GDM1 (cell line): ENCODE measurements at places on chromosomes 6 and 20.

- no peak for DNase-seq
These were observed 30.0 kb downstream of the BEND6 start for GRCh38 chr6:56984884-56985283.

- DNase-seq = no peak
These were observed 12.9 kb downstream of the SLC17A9 start for GRCh38 chr20:62965363-62965771.

DNA sequence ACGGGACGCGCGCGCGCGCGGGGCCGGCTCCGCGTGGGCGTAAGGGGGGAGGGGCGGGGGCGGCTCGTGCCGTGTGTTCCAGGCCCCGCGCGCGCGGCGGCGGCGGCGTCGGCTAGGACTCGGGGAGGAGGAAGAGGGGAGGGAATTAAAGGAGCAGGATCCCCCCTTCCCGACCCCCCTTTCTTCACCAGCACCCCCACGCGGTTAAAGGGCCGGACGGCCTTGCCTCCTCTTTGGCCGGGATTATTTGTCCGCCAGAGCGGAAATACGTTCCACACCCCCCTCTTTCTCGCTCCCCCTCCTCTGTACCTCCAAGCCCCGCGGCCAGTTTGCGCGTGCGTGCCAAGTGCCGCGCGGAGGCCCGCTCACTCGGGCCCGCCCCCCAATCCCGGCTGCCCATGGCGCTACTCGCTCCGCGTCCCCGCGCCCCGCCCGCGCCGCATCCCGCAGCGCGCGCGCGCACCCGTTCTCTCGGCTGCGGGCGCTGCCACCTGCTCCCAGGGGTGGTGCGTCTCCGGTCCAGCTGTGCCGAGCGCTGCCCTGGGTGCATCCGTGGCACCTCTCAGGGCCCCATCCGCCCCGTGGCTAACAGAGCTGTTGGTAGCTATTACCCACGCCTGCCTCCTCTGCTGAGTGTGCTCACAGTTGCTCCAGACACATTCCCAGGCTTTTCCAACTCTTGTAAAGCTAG is at the start of gene ZBTB12:
ZBTB12 (minus strand) TSS at position 134 of the 691 bp plus-strand sequence. CDS start 781 bp downstream, outside the sequence.
- DNase-seq = peak; percentile 82

DNA sequence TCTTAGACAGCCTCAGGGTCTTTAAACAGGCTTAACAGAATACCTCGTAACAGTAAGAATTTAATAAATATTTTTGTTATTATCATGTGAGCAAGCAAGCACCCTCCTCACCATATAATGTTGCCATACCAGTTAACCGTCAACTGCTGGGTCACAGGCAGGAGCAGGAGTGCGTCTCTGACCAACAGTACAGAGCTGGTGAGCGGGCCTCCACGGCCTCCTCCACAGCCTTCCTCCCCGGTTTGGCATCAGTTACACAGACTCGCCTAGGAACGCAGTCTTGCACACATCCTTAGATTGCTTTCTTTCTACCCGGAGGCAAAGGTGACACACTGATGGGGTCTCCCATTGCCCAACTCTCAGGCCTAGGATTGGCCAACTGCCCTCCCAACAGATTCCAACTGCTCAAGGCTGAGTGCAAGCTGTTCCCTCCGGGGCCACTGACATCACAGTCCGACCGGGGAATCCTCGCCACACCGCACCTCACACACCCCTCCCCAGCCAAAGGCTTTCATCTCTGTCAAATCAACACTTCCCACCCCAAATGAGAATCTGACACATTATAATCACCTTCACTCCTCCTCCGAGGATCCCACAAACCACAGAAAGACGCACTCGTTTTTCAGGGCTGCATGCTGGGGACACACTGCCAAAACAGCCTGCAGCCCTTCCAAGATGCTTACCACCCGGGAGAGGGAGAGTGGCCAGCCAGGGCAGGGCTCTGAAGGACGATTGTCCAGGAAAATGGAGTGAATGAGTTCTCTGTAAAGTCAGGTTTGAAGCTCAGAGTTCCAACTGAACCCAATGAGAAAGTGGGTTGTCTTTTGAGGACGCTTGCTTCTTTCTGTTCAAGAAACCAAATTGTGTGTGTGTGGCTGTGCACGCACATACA is 63.2 kb downstream of the PDE10A start:
- no peak for DNase-seq

DNA sequence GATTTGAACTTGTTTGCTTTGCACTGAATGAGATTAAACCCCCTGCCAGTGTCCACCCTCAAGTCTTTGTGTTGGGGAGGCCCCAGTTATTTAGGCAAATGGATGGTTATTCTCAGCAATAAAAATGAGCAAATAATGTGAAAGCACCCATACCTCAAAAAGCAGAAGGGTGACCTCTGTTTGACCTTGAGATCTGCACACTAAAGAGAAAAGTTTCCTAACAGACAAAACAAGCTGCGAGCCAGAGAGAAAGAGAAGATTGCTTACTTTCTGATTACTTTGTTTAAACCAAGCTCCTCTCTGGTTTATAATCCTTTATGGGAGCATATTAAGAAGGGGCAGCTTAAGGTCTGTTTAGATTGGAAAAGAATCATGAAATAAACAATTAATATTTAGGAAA is 30.4 kb upstream of the TRERF1 start:
- DNase-seq = no peak

DNA sequence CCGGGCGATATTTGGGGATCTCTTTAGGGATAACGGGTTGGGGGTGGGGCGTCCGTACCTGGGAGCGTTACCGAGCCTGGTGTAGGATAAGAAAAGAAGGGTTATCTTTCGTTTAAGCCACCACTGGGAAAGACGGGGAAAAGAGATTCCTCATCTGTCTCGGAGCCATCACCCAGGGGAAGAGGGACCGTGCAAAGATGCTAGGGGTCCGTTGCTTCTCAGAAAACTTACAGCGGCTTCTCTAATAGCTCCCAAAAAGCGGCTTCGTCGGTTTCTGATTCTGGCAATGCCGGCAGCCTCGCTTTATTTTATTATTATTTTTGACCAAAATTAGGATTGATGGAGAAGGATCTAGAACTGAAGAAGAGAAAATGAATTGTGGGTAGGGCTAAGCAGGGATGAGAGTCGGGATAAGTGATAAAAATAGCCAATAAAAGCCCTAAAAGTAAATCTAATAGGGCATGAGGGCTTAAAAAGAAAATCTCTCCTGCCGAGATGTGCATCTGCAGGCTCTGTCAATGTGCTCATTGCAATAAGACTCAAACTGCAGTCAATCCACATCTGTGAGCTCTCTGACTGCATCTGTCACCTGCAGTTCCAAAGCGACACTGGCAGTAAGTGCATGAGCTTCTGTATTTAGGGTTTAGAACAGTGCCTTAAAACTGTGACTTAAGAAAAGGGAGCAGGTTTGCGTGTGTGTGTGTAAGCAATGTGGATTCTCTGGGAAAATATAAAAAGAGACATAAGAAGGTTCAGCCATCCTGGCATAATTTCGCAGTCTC is 801 bp downstream of the TBPL1 start:
- DNase-seq = no peak
